SK-MEL-5 (cell line): ENCODE measurements at places on chromosomes 3 and 15. TPM values are rescaled to one million over a fixed set of nuclear protein-coding genes. Genes with fewer than 3 reads are reported as not detected.
A peak's percentile ranks its signal among the peaks of the same experiment; 100 is the strongest.

The ACSBG1 gene
- 2.4 and 5.5 TPM in 2 replicates for total RNA-seq

The PLAAT1 gene
- 19.3 and 21.1 TPM in 2 replicates for total RNA-seq

The PRKAR2A gene
- 34.9 and 35.1 TPM in 2 replicates for total RNA-seq

The GRM7 gene
- 0.66 and 1.9 TPM in 2 replicates for total RNA-seq

The NANOGP8 gene
- total RNA-seq = not detected in 2 replicates

The CLSTN2 gene
- not detected in 2 replicates for total RNA-seq

The CHSY1 gene
- total RNA-seq = 22.4 and 23.0 TPM in 2 replicates

The ACVR2B gene
- 7.6 and 8.3 TPM in 2 replicates for total RNA-seq

The CADPS gene
- total RNA-seq = not detected in 2 replicates

- no peak for DNase-seq
Observed at GRCh38 chr3:143464850-143465249, 345.3 kb downstream of the CHST2 start.

DNA sequence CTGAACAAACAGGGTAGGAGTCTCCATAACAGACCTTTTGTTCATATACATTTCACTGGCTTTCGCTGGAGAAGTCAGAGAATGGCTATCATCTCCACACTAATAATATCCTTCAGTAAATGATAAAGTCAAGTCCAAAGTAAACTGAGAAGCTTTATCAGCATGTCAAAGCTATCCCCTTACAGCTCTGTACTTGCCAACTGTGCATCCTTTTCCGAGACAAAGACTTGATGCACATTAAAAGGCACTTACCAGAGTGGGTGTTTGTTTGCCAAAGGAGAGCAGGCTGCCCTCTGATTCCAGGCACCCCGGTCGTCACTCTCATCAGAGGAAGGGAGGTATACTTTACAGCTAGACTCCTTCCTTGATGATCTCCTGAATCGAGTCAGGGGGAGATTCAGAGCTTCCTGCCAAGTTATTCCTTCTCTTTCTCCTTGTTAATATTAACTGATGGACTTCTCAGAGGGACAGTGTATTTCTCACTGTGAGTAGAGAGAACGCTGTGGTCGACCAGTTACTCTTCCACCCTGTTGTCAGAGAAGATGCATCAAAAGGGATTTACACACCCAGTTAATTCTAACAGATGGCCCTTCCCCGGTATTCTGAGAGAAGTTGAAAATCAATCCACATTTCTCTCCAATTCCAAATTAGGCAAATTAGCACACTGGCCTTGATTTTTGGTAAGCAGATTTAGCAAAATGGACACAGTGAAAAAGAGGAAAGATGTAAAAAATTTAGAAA, 504.7 kb upstream of the NR2F2 start:
- DNase-seq = no peak

- DNase-seq = no peak
Observed at GRCh38 chr3:34851137-34851536, 788.2 kb upstream of the ARPP21 start.

DNA sequence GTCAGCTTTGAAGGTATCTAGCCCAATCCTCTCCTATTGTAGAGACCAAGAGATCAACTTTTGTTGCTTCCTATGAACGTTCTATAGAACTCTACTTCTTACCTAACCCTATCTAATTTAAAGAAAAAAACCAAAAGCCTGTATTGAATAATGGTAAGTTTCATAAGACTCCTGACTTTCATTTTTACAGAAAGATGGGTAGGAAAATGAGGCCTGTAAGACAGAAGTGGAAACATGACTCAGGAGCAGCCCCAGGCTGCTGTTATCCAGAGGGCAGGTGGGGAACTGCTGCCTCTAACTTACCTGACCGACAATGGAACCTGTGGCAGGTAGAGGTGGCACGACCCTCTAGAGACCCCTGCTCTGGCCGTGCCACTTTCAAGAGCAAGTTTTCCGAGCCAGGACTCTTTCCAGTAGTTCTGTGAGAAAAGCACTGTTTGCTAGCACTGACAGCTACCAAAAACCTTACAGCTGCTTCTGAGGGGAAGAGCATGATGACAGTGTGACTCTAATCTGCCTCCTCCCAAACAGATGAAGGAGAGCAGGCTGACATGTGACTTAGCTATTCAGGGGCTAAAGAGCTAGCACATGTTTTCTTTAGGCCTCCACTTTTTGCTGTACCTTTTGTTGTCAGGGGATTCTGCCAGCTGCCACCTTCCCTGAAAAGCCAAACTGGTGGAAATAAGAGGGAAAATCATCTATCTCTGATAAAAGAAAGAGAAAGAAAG, 17.5 kb downstream of the POPDC2 start:
- DNase-seq = peak; percentile 21

DNA sequence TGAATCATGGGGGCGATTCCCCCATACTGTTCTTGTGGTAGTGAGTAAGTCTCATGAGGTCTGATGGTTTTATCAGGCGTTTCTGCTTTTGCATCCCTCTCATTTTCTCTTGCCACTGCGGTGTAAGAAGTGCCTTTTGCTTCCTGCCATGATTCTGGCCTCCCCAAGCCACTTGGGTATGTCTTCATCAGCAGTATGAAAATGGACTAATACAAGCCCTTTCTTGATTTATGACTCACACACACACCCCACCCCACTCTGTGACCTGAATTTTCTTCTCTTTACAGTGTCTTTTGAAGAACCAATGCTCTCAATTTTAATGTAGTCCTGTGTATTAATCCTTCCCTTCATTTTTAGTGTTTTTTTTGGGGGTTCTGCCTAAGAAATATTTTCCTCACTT, 244.8 kb downstream of the PLCL2 start:
- no peak for DNase-seq

GRCh38 chr15:42577514-42578031, 2.2 kb downstream of the STARD9 start:
- DNase-seq = no peak

- DNase-seq = no peak
Observed at GRCh38 chr3:177262396-177262795, 65.1 kb upstream of the TBL1XR1 start.

DNA sequence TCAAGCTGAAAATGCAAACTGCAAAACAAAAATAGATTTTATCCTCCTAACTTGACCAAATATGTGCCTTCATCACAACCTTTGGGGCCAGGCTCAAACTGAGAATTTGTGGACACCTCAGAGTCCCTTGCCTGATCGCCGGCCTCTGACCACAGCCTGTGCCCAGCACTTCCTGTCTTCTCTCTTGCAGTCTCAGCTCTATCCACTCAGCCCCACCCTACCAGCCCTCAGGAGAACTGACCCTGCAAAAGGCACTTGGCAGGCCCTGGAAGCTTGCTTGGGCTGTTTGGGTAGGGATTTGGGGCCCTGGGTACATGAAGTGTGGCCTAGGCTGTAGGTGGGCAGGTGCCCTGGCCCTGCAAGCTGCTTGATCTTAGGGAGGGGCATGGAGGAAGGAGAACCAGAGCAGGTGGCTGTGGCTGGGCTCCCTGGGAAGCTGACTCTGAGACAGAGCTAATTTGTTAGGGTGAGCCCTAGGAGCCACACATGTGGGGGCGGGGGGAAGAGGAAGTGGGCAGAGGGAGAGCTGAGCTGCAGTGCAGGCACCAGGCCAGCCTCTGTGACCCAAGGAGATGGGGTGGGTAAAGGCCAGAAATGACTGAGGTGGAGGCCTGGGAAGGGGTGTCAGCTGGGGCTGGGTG, 8.6 kb downstream of the CLEC3B start:
- DNase-seq = no peak

DNA sequence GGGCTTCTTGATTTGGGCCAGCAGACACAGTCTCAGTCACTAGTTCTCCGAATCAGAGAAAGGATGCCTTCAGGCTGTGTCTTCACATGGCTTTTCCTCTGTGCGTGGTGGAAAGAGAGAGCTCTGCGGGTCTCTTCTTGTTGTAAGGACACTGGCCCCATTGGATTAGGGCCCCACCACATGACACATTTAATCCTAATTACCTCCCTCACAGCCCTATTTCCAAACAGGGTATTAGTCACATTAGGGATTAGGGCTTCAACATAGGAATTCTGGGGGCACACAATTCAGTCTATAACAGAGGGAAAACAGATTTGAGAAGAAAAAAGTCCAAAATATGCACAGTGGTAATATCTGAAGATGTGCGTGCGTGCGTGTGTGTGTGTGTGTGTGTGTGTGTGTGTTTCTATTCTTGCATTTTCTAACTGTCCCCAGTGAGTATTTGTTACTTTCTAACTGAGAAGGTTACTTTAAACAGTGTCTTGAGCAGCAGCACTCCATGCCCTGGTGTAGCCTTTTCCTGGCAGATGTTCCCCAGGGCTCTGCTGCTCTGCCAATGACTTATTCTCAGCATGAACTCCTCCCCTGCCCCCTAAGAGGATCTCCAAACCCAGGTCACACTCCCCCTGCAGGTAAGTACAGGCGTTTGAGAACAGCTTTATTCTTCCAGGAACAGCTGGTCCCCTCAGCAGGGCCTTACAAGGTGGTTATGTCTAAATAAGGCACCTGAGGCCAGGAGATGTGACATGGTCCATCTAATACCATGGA, 72.9 kb downstream of the RPL39L start:
- DNase-seq = peak; percentile 68

DNA sequence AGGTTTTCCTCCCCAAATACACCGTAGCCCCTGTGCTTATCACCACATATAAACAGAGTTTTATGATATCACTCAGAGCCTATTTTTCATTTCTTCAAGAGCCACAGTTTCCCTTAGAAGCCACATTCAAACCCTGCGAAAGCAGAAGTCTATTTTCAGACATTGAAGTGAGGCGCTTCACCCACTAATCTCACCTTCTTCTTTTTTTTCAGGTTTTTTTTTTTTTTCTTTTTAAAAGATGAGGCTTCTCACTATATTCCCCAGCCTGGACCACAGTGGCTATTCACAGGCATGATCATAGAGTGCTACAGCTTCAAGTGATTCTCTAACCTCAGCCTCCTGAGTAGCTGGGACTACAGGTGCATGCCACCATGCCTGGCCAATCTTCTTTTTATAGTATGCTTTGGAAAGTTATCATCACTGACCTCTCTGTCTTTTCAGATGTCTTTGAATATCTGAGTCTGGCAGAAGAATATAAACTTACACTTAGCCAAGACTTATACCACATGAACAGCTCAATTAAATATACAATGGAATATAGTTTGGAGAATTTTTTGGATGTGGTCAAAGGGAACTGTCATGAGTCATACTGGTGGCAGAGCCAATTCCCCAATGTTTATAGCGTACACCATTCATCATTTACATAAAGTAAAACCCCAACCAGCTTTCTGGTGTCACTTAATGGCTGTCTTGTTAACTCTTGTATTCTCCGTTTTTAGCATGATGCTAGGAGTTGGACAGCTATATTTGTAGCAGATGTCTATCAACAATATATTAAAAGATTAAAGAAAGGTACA, 59.7 kb upstream of the CCDC50 start:
- DNase-seq = no peak

- DNase-seq = no peak
Observed at GRCh38 chr15:33194237-33194636, 277 bp downstream of the FMN1 start.

- no peak for DNase-seq
Observed at GRCh38 chr15:58348095-58348812, 83.5 kb upstream of the LIPC start.

DNA sequence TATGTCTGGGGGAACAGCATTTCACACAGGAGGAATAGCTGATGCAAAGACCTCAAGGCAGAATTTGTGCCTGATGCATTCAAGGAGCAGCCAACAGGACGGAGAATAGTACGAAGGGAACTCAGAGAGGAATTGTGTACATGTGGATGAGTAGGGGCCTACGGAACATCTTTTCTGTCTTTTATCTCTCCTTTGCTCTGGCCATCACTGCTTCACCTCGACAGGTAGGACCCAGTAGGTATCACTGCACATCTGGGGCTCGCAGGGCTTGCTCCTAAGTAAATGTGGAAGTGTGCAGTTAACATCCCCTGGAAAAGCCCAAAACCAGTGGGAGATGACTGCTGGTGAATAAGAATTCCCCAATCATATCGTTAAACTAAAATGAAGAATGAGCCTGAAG, 56.4 kb upstream of the POU1F1 start:
- no peak for DNase-seq

- no peak for DNase-seq
Observed at GRCh38 chr3:13088028-13089006, 15.1 kb upstream of the IQSEC1 start.

- DNase-seq = peak; percentile 87
Observed at GRCh38 chr3:150216041-150216811, 191.9 kb upstream of the TSC22D2 start.

- DNase-seq = no peak
Observed at GRCh38 chr3:3038201-3038991, 71.8 kb downstream of the IL5RA start.

DNA sequence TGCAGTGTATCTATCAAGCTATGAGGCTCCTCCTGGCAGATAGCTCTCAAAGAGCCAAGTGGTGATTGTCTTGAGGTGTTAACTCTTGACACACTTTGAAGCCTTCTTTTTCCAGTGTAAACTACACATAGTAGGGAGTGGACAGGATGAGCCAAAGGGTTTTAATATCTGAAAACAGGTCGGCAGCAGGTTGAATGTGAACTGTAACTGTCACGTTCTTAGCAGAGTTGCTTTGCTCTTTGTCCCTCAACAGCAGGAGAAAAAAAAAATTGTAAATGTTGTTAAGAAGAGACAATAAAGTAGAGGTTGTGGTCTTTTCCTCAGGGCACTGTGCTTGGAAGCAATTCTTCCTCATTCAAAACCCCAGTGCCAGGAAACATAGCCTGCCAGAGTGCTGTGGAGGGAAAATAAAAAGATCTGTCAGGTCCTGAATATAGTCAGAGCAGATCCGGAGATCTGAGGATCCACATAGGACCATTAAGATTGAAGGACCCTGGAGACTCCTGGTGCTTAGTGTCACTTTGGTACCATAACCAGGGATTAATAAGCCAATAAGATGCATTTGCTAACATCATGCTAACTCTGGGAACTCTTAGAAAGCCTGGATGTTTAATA, 229.7 kb downstream of the NAALADL2 start:
- DNase-seq = no peak

DNA sequence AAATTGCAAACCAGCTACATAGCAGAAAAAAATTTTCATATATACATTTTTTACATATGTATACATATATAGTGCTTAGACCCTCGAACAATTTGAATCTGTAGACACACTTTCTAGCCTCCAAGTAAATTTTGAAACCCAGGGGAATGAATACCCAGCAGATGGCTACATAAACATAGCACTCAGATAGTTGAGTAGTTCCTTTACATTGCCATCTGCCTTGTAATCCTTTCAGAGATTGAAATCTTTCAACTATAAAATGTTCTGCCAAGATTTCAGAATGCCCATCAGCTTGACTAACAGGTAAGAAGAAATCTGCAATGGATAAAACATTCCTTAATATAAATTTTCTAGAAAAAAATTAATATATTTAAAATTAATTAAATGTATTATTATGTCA, 1333.5 kb upstream of the CADM2 start:
- no peak for DNase-seq
